ENCODE measurements at places on chromosomes 12 and 14.

- peak; percentile 73 for DNase-seq
These were observed 5.8 kb downstream of the KMT5A start for GRCh38 chr12:123389560-123390351.

DNA sequence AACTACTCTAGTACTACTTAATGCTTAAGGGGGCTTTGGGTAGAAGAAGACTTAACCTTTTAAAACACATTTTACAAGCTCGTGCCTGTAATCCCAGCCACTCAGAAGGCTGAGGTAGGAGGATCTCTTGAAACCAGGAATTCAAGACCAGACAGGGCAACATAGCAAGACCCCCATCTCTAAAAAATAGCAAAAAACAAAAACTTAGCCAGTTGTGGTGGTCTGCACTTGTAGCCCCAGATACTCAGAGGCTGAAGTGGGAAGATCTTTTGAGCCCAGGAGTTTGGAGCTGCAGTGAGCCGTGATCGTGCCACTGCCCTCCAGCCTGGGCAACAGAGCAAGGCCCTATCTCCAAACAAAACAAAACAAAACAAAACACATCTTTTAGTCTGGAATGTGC is 39.7 kb upstream of the PARP11 start:
- no peak for DNase-seq

DNA sequence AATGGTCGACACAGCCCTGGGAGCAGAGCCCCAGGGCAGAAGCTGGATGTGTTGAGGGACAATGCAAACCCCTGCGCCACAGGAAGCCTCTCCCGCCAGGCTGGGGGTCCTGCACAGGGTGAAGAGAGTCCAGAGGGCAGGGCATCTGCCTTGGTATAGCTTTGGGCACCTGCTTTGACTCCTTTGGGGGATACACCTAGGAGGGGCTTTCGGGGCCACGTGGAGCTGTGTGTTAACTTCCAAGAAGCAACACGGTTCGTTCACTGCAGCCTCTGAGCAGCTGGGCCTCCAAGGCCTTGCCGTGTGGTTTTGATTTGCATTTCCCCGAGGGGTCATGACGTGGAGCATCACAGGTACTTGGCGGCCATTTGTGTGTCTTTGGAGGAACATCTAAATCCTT is 5.8 kb upstream of the PUS1 start:
- no peak for DNase-seq

- DNase-seq, result no peak
These were observed 25.4 kb upstream of the PELI2 start for GRCh38 chr14:56092763-56093162.

- no peak for DNase-seq
These were observed 17.9 kb downstream of the ATXN3 start for GRCh38 chr14:92088494-92088893.

GRCh38 chr12:122123761-122124145 is 45.2 kb downstream of the MLXIP start:
- no peak for DNase-seq

DNA sequence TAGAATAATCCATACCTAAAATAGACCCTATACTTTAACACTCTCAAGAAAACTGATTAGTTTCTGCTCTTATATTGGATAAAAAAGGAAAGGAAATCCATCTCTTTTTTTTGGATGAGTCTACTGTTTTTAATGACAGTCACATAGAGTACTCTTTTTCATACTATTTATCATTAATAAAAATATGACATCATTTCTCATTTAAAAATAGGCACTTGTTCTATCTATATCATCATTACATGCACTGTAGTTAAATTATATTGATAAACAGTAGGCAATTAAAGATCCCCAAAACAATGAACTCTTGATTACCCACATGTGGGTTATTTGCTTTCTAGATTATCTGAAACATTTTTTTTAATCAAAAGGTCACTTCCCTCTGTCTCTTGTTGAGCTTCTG is 338.8 kb downstream of the NELL2 start:
- DNase-seq, result no peak

DNA sequence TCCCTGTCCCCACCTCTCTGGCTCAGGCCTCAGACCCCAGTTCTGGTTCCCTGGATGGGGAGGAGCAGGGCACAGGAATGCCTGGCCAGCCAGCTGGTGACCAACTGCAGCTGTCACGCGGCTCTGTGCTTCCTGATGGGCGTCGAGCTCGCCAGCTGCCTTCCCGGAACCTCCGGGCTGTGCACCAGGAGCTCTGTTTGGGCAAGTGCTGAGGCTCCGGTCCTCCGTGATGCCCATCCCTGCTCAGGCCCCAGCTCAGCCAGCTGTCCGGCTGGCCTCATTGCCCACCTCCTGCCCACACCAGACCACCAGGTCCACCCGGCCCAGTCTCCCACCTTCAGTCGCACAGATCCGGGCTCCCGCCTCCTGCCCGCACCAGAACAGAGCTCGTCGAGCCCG is 4.8 kb downstream of the IFFO1 start:
- DNase-seq, result peak; percentile 89

- no peak for DNase-seq
These were observed 96.6 kb upstream of the NEDD1 start for GRCh38 chr12:96810477-96810876.

GRCh38 chr12:71948390-71948789 is 9.7 kb downstream of the TPH2 start:
- no peak for DNase-seq

DNA sequence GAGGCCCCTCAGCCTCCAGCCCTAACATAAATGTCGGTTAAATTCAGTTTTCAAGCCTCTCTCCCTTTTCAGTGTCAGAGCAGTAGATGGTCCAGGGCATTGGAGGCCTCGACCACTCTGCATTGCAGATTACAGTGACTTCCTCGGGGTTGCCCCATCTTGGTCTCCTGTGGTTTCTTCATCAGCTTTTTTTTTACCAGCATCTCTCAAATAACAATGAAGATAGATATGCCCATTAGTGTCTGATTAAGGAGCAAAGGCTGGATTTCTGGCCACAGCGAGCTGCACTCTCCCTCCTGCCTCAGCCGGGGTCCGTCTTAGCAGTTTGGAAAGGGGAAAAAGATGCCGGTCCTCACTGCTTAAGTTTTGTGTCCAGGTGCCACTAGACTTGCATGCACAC is 49.7 kb downstream of the C14orf132 start:
- DNase-seq, result no peak

GRCh38 chr12:123906711-123907420 is 65.8 kb downstream of the CCDC92 start:
- DNase-seq, result no peak

DNA sequence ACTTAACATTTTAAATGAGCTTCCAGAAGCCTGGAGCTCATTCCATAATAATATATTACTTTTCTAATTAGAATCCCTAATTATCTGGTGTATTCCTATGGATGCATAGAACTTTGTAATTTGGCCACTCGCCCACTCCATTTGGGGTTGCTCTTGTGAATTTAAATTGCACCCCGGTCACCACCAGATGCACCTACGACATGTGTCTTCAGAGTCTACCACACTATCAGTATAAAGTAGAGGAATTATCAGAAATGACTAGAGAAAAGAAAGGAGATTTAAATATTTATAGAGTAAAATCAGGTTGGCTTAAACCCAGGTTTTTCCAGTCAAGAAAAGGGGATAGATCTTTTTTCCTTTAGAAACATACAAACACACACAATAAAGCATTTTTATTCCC is 145.8 kb upstream of the DCN start:
- DNase-seq, result no peak

GRCh38 chr14:31781578-31781977 is 220.4 kb downstream of the NUBPL start:
- DNase-seq, result no peak

DNA sequence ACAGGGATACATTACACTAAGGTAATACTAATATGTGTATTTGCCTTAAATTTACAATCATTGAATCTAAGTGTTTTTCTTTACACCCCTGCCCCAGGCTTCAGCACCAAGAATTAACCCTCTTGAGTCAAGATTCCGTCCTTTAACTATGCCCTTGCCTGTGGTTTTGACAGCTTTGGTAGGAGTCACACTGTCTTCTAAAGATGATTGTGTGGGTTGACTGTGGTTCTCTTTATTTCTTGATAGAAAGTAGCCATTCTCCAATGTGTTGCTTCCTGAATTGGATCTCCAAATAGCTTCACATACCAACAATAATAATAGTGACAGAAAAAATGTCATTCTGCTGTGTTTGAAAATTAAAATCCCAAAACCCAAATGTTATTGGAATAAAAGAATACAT is 3.6 kb downstream of the CLEC7A start:
- DNase-seq, result no peak

DNA sequence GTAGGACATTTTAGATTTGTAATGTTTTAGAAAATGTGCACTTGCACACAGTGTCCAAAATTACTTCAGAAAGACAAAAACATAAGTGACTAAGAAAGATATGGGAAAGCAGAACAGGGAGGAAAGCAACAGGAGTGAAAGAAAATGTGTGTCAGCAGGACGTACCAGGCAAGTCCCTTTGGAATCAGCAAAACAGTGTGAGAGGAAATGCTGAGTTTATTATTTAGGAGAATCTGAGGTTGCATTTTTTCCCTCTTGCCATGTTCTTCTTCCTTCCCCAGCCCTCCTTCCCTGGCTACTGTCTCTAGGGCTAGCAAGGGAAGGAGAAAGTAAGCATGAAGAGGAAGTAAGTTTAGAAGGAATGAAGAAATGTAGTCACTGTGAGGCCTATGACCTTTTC is 67.7 kb upstream of the CD163 start:
- no peak for DNase-seq

- DNase-seq, result no peak
These were observed 1.0 kb downstream of the PRPF39 start for GRCh38 chr14:45084946-45085346.

DNA sequence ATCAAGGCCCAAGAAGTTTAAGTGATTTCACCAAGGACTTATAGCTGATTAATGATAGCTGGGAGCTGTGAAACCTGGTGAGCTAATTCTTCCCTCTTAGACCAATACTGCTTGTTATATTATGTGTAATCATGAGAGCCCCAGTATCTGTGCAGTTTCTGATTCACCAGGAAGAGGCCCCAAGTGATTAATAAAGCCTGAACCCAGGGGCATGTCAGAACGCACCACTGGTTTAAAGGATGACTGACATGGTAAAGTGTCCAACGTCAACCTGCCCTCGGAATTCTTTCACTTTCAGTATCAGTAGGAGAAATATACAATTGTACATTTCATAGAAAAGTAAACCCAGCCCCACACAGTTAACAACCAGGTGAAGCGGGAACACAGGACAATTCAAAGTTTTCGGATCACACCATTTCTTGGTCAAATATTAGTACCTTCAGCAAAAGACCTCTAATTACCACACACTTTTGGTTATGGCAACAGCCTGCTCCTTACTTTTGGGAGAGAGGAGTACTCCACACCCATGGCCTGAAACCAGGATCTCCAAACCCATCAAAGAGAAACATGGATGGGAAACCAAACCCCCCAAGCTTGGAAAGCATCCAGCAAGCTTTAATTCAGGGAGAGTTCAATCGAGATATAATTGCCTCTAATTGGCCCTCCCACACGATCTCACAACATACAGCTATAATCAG is 28.5 kb downstream of the TMCC3 start:
- no peak for DNase-seq

GRCh38 chr12:121789233-121789781 is 4.2 kb downstream of the RHOF start:
- DNase-seq, result no peak

DNA sequence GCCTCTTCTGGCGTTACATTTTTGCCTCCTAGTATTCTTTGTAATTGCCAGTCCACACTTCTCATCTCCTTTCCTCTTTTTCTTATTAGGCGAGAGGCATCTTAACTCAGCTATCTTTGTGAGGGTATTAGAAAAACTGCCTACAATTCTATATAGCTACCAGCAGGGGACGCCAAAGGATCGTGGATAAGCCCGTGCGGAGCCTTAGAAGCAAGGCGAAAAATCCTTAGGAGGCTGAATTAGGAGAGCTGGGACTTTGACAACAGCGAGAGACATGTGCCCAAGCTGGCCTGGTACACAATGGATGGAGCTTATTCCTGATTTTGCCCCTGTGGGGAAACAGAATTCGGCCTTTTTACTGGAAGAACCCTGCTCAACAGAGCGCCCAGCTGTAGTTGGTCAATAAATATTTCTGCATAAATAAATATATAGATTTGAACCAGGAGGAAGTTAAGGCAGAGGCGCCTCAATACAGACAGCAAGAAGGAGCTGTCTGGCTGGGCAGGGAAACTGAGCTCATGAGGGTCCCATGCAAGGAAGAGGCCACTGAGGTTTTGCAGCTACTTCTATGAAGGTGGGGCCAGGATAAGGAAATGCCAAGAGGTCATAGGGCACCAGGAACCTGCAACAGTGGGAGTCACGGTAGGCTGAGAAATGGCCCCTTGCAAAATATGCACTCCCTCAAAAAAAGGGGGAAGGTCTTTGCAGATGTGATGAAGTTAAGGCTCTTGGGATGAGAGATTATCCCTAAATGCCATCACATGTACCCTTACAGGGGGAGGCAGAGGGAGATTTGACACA is 14.6 kb upstream of the RBM19 start:
- no peak for DNase-seq

DNA sequence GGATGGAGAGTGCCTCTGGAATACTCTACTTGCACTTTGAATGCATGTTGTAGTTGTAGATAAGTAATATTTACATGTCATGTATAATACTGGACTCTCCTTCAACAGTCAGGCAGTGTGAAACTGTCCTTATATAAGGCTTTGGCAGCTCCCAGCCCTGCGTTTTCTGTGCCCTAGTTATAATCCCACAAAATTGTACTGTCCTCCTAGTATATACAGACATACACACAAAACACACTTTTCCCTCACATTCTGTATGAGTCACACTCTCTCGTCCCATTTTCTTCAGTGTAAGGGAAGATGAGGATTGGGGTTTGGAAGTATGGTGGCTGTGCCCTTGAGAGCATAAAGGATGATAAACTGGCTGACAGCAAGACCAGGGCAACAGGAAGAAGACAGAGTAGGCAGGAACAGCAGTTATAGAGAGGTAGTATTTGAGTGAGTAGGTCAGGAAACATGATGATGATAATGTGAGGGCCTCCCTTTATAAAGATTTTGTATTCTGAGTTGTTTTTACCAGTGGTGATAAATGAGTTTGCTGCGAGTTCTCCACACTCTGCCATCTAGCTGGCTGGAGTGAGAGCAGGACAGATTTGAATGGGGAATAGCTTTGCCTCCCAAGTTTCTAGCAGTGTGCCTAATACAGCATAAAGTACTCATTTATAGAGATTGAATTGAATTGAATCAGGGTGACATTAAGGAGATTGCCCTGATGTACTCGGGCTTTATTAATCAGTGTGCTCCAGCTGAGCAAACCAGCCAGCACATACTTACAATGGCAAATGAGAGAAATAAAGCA is 5.0 kb downstream of the CREBL2 start:
- DNase-seq, result no peak

DNA sequence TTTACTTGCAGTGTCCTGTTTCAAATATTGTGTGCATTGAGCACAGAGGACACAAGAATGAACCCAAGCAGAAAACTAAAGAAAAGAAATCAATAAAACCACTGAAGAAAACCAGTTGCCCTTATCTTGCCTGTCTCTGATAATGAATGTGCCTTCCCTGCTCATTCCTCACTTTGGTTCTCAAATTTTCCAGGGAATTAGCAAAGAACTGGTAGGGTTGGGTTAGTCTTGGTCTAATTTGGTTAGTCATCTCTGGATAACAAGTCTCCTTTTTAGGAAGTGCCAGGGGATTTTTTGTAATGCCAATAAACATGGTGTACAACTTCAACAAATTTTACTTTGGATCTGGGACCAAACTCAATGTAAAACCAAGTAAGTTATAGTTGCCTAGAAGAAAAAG is 65.7 kb downstream of the DAD1 start:
- no peak for DNase-seq

All from coronary artery (tissue), 2 donors.